ENCODE measurements at places on chromosomes 1 and 21.

DNA sequence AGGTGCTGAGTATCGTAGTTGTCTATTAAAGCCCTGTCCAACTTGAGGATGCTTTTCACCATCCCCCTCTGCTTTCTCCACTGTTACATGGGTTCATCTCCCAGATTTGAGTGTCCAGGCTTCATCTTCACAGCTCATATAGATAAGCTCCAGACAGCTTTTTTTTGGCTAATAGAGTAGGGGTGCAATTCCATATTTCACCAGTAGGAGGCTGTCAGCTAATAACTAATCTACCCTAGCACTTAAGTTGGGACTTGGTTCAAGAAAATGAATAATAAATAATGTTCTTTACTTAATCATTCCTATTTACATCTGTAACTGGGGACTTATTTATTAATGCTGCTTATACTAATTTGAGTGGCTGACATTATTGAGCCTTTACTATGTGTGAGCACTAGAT is 124.5 kb downstream of the IGSF21 start:
- ATAC-seq = no peak

DNA sequence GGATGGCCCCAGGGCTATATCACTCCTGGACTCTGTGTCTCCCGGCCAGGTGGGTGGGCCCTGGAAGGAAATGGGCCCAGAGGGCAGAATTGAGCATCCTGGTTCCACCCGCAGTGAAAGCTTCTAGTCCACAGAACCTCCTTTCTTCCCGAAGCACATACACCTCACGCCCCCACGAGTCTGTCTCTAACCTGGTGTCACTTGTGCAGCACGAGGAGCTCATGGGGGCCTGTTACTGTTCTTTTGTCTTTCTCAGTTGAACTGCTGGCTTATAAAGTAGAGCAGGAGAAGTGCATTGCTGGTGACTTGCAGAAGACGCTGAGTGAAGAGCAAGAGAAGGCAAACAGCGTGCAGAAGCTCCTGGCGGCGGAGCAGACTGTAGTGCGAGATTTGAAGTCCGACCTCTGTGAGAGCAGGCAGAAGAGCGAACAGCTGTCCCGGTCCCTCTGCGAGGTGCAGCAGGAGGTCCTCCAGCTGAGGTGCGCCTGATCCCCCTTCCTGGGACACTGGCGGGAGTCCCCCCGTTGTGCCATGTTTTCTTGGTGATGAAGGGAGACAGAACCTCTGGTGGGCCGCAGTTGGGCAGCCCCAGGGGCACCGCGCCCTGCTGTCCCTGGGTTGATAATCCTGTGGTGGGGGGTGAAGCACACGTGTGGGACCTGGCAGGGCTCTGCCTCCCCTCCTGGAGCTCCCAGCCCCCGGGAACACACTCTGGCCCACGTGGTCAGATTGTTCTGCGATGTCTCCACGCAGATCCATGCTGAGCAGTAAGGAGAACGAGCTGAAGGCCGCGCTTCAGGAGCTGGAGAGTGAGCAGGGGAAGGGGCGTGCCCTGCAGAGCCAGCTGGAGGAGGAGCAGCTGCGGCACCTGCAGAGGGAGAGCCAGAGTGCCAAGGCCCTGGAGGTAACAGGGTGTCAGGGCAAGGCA is 28.7 kb upstream of the DIP2A start:
- no peak for ATAC-seq

DNA sequence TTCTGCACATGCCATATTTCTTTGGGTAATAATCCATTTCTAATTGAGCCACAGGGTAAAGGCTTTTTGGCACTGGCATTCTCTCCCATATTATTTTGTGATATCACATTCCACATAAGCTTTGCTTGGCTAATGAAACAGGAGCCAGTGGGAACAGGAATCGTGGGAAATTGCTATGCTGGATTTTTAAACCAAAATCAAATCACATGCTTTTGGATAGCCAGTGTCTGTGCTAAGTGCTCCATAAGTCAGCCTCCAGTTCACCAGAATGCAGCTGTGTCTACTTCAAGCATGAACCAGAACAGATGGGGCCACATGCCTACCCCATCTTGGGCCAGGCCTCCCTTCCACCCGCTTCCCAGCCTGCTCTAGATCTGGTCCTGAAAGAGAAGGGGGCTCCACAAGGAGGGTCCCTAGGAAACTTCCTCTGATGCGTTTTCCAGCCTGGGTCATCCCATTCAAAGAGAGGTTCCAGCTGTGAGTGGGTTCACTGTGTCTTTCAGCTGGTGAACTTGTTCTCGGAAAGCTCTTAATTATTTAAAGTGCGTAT is 131.2 kb upstream of the COA6 start:
- ATAC-seq = no peak

- no peak for ATAC-seq
Observed at GRCh38 chr1:82227306-82228095, 426.8 kb downstream of the ADGRL2 start.

GRCh38 chr1:234997201-234997895 is 131.3 kb downstream of the TOMM20 start:
- ATAC-seq = no peak

GRCh38 chr1:89711140-89711778 is 78.3 kb downstream of the LRRC8C start:
- peak; percentile 44 for ATAC-seq

- ATAC-seq = no peak
Observed at GRCh38 chr21:45332981-45333582, 45.4 kb upstream of the POFUT2 start.

DNA sequence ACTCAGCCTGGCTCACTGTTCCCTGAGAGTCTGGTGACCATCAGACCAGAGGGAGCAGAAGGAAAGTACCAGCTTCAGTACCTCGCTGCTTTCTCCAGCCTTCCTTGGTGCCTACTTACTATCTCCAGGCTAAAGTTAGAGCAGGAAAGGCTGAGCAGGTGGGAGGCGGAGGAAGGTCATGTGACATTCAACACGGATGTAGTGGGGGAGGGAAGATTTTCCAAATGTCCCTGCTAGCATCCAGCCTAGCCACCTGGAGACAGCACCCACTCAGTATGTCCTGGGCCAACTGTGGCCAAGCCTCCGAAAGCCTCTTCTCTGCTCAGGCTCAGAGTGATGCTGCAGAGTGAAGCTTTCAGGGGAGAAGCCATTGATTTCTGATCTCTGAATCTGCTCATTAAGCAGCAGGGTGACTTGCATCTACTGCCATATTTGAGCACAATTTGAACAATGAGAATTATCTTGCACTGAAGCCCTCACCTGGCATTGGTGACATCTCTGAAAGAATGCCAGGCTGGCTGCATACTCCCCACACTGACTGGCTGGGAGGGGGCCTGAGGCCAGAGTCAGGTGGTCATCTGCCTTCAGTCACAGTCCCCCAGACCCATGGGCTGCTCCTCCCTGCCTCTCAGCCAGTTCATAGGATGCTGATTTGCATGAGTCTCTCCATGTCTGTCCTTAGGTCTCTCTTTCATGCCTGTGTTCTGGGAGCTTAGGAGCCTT is 86.2 kb downstream of the KCND3 start:
- ATAC-seq = no peak

DNA sequence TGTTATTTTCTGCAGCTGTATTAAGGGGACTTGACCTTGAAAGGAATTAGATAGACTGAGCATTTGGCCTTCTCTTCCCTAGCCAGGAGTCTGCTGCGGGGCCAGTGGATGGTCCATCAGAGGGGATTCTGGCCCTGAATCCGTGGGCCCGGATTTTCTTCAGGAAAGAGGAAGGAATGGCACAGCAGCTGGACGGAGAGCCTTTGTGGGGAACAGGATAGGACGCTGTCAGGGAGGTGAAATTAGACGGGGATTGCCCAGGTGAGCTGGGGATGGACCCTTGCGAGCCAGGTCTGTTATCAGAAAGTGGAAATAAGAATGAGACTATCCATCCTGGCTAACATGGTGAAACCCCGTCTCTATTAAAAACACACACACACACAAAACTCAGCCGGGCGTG is 1.7 kb upstream of the C2CD2 start:
- no peak for ATAC-seq

DNA sequence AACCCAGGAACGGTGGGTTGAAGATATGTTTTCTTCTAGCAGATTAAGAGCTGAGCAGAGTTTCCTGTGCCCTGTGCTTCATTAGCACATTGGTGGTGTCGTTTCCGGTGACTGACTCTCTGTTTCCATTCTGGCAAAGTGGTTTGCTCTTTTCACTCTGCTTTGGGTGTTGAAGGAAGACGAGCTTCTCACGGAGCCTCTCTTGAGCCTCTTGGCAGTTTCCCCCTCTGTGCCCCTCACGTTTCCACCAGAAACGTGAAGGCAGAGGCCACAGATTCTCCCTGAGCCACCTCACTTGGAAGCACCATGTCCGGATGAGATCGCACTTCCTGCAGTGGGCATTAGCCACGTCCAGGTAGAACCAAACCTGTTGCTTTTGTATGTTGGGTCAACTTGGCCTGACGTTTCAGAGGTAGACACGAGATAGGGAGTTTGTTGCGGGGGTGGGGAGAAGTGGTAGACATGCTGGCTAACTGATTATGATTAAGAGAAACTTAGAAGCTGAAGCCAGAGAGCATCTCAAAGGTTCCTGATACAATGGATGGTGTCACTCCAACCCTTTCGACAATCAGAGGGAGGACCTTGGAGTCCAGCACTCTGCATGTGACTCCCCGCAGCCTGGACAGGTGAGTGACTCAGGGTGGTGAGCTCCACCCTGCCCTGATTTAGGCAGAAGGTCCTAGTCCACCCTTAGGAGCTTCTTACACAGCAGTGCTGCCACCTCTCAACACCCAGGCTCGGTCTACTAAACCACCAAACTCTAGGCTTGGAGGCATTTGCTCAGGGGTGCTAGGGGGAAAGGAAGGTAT is at the start of gene LAX1:
Gene LAX1, plus strand, starts transcription at position 155 of the 809 bp plus-strand sequence. Its CDS starts 383 bp downstream, at position 538.
- ATAC-seq = peak; percentile 90

DNA sequence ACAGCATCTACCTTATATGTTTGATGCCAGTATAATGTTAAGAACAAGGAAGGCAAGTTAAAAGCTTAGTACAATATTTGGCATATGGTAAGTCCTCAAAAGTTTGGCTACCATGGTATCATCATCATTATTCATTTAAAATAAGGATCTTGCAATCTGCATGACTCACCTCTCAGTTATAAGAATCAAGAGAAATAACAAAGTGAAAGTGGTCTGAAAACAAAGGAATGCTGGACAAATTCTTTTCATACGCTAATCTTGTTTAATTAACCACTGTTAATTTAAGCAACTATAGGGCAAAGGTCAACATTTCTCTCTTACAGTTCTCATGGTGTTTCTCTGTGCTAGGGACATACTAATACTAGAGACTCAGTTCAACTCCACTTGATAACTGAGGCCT is 13.0 kb upstream of the CLDN19 start:
- no peak for ATAC-seq

DNA sequence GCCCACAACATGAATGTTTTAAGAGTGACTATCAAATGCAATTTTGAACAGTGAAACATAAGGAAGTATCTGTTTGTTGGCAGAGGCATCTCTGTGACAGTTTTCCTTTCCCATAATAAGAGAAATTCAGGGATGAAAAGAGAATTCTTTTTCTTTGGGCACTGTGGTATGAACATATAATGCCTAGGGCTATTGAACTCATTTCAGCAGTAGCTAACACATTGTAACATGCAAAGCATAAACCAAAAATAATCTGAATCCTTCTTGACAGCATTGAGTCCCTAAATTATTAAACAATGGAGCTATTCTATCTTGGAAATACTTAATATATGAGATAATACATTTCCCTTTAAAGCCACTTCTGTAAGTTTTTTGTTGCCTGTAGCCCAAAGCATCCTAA is 633.0 kb upstream of the B3GALT2 start:
- no peak for ATAC-seq

DNA sequence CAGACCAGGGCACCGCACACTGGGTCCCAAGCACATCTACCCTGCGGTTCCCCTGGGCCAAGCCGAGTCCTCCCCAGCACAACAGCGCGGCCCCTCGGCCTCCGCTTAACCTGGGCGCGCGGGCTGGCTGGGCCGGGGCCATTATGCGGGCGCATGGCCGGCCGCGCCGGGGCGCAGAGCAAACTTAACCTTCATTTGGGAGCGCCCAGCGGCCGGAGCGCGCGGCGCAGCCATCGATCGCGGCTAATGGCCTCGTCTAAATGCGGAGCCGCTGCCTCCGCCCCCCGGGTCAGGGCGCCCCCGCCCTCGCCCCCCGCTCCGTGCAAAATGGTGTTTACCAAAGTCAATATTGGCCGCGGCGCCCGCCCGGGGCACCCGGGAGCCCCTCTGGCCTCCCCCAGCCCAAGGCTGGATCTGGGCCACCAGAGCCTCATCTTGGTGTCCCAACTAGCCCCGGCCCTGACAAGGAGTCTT is 272.1 kb downstream of the TRABD2B start:
- no peak for ATAC-seq
